ENCODE measurements at places on chromosomes 5 and 9.

GRCh38 chr5:124920909-124921666, 174.6 kb upstream of the ZNF608 start:
- no peak for DNase-seq

DNA sequence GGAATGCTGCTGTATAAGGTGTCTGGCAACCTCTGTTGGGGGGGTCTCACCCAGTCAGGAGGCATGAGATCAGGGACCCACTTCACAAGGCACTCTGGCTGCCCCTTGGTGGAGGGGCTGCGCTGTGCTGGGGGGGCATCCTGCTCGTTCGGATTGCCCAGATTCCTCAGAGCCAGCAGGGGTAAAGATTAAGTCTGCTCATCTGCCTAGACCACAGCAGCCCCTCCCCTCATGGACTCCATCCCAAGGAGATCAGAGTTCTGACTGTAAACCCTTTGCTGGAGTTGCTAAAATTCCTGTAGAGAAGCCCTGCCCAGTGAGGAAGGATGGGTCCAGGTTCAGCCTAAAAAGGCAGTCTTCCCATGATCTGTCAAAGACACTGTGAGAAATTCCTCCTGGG, 262.0 kb upstream of the C9orf72 start:
- no peak for DNase-seq

DNA sequence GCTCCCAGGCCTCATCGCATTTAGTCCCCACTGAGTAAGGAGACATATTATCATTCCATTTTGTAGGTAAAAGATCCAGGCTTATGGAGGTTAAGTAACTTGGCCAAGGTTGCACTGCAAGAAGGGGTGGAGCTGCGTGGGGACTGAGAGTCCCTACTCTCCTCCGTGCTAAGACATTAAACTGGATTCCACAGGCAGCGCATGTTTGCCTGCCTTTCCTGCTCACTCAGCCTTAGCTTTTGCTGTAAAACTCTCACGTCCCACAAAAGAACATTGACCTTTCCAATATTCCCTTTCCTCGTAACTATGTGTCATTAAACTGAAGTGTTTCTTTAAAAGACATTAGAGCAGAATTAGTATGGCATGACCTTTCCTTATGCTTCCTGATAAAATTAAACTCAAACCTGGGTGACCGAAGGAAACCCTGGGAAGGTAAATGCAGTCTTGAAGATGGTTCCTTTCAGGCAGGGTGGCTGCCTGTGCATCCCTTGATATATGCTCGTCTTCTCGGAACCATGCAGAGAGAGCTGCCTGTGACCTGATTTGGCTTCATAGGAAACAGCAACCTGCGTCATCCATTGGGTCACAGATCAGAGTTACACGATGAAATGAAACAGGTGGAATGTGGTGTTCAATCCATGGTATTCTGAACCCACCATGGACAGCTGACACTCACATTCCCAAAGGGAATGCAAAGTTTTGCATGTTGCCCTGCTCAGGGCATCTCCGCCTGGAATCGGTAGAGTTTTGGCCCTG, 85.9 kb downstream of the TMEM252 start:
- no peak for DNase-seq

DNA sequence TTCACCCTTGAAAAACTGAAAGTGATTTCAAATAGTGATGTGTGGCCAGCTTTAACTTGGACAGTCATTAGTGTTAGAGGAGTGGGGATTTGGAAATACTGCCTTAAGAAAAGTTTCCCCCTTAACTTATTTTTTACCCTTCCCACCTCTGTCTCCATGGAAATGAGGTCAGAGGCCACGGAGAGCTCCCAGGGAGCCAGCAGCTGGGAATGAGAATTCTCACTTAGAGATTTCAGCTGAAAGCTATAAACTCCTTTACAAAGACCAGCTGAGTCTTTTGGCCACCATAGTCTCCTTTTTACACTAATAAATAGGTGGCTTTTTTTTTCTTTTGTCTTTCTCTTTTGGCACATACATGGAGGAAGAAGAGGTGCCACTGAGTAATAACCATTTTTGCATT, 45.7 kb upstream of the PIK3R1 start:
- no peak for DNase-seq

- no peak for DNase-seq
These were observed 126.1 kb downstream of the SNX18 start for GRCh38 chr5:54643685-54644106.

Measured in small intestine (tissue), 16 donors.